Activated CD4-positive, alpha-beta T cell treated with anti-CD3 and anti-CD28 coated beads for 1 hour (primary cell): ENCODE measurements at places on chromosomes 5 and 9.

- no peak for DNase-seq
These were observed 146.1 kb downstream of the CAAP1 start for GRCh38 chr9:26746357-26747072.

DNA sequence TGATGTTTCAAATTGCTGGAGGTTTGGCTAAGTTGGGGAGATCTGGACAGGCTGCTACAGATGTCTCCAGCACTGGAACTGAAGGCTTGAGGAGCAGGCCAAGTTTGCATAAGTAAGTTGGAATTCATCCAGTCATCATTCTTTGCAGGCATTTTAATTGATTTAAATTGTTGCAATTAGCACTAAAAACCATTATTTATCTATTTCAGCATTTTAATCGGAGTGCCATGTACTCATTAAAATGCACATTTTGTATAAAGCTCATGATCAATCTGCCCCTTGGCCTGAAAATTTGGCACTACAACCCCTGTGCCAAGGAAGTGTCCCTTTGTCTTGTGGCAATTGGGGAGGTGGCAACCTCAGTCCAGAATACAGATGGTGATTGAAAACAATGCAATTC lies 320.2 kb downstream of the MAT2B start:
- DNase-seq = no peak

DNA sequence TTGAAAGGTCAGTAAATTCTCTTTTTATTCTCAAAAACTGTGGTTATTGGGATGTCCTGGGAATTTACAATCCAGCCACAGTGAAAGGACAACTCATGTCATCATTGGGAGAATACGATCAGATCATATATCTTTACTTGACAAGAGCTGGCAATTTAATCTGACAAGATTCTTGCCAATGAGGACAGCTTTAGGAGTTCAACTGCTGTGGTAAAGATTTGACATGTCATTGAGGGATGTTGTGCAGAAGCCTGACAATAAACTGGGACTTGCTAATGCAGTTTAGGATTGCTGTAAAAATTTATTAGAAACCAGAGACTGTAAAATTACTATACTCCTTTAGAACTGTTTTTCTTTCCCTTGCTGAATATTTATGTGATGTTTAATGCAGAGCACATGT lies 1131.0 kb downstream of the MAT2B start:
- DNase-seq = no peak

GRCh38 chr5:62143268-62144229 lies 162.5 kb upstream of the KIF2A start:
- DNase-seq = no peak

GRCh38 chr9:22863106-22863505 lies 416.5 kb downstream of the DMRTA1 start:
- no peak for DNase-seq

- no peak for DNase-seq
These were observed 82.3 kb downstream of the CRB2 start for GRCh38 chr9:123438321-123438720.
